ENCODE measurements at places on chromosomes 16 and 17.

DNA sequence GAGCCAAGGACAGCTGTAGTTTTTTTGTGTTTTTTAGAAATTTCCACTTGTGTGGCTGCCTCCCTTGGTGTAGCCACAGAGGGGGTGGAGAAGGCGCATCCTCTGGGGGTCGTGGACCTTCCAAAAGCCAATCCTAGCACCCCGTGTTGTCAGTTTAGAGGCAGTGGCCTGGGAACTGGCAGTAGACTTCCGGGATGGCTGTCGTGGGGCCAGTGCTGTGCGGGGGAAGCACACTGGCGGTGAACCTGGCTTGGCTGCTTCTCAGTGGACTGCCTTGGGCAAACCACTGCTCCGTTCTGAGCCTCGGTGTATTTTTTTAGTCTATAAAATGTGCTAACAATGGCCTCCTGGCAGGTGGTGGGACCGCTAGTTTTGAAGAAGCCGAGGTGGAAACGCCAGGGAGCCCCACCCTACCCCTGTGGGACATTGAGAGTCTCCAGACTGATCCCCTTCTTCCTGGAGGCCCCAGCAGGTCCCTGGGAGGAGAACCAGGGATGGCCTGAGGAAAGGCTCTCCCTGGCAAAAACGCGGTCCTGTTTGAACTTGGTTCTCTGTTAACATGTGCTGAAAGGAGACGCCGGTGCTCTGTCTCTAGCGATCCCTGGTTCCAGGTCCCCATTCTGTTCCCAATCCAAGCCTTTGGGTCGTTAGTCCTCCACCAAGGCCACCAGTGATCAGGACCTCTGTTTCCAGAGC is 125.7 kb downstream of the CMIP start:
- DNase-seq = no peak

DNA sequence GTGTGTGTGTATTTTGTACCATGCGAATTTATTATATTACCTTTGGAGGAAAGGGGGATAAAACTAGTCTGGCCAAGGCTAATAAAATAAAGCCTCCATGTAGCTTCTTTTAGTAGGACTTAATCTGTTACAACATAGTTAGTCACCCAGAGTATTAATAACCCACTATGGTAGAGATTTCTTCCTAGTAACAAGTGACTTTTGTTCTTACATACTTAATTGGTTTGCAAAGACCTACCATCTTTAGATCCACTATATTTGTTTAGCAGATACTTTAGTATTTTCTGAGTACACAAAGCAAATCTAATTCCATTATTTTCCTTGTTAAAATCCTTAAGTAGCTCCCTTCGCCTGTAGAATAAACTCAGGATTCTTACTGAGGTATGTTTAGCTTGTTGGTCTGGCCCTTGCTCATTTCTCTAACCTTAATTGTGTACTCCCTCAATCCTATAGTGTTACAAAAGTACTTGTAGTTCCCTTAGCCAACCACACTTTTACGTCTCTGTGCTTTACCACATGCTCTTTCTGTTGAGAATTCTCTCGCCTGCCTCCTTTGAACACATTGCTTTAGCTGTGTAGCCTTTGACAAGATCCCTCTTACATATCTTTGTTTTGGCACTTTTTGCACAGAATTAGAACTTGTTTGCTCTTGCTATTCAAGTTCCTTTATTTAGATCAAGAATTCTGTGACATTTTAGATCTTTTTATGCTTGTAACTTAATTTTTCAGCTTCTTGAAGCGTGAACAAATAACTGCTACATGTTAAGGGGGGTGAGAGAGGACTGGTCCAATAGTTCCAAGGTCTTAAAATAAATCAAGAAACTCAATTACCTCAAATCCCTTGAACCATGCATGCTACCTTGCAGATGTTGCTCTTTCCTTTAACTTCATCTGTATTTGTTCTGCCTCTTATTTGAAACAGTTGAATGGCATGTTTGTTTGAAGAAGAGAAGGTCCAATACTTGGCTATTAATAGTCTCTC is 23.8 kb downstream of the CLTC start:
- no peak for DNase-seq

DNA sequence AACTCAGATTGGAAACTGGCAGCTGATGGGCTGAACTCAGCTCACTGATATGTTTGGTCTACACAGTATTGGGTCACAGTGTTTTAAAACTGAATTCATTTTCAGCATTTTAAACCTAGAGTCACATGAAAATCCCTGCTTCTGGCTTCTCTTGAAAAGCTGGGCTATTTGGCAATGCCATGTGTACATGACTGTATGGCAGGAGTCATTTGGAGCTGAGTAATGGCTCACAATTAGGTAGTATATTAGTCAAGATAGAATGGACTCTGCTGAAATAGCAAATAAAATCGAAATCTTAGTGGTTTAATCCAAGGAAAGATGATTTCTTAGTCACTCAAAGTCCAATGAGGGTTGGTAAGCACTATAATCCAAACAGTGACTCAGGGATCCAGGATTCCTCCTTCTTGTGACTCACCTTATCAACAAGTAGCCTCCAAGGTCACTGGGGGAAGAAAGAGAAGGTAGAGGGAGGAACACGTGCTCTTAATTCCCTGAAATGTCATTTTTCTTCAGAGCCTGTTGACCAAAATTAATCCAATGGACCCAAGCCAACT is 13.9 kb upstream of the PMP22 start:
- no peak for DNase-seq

DNA sequence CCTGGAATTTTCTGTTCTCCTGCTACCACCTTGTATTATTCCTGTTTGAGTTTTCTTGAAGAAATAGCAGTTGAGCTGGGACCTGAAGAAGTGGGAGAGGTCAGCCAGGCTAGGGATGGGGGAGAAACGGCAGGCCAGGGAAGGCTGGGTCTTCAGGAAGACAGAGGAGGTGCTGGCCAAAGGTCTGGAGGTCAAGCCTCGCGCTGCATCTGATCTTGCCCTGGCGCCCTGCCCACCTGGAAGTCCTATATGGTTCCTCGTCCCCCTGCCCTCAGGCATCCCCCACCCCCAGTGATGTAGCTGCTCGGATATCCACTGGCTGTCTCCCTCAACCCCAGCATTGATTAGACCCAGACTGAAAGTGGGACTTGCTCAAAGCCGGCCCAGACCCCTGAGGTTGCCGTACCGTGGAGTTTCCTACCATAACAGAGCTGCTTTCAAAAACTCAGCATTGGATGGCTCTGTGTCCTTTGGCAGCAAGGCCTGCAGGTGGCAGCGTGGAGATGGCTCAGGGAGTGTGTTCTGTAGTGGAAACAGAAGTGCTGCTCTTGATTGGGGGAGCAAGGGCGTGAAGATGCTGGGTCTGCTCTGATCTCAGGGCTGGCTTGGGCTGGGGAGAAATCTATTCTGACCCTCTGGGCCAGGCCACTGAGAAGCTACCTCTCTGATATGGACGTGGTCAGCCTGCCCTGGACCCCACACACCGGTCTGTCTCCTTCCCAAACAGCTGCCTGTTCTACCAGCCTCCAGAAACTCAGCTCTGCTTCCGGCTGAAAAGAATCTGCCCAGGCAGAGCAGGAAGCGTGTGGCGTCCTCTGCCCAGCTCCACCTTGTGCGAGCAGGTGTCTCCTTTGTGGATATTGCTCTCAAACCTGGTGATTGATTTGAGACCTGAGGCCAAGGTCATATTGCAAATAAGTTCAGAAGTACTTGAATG is 107.0 kb upstream of the CACNG5 start:
- peak; percentile 24 for DNase-seq

- DNase-seq = no peak
Observed at GRCh38 chr16:85067426-85067825, 39.8 kb downstream of the KIAA0513 start.

GRCh38 chr17:76659928-76660655 is 16.5 kb upstream of the ST6GALNAC1 start:
- DNase-seq = no peak

GRCh38 chr16:55710466-55710865 is 54.7 kb downstream of the SLC6A2 start:
- no peak for DNase-seq

DNA sequence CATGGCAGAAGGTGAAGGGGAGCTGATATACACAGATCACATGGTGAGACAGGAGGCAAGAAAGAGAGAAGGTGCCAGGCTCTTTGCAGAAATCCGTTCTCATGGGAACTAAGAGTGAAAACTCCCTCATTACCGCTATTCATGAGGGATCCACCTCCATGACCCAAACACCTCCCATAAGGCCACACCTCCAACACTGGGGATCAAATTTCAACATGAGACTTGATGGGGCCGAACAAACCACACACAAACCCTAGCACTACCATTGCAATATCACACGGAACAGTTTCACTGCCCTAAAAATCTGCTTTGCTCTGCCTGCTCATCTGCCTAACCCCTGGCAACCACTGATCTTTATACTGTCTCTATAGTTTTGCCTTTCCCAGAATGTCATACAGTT is 34.8 kb downstream of the C17orf67 start:
- no peak for DNase-seq

DNA sequence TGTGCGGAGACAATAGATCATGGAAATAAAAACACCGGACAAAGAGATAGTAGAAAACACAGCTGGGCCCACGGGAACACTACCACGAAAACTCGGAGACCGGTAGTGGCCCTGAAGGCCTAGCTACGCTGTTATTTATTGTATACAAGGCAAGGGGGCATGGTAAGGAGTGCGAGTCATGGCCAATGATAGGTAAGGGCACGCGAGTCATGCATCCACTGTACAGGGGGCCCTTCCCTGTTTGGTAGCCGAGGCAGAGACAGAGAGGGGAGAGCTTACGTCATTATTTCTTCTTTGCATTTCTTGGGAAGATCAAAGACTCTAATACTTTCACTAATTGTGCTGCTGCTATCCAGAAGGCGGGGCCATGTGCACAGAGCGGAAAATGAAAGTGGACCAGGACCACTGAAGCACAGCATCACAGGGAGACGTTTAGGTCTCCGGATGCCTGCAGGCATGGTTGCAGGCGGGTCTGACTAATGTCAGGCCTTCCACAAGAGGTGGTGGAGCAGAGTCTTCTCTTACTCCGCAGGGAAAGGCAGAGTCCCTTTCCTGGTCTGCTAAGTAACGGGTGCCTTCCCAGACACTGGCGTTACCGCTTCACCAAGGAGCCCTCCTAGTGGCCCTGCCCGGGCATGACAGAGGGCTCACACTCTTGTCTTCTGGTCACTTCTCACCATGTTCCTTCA is 74.4 kb upstream of the ARL4D start:
- no peak for DNase-seq

DNA sequence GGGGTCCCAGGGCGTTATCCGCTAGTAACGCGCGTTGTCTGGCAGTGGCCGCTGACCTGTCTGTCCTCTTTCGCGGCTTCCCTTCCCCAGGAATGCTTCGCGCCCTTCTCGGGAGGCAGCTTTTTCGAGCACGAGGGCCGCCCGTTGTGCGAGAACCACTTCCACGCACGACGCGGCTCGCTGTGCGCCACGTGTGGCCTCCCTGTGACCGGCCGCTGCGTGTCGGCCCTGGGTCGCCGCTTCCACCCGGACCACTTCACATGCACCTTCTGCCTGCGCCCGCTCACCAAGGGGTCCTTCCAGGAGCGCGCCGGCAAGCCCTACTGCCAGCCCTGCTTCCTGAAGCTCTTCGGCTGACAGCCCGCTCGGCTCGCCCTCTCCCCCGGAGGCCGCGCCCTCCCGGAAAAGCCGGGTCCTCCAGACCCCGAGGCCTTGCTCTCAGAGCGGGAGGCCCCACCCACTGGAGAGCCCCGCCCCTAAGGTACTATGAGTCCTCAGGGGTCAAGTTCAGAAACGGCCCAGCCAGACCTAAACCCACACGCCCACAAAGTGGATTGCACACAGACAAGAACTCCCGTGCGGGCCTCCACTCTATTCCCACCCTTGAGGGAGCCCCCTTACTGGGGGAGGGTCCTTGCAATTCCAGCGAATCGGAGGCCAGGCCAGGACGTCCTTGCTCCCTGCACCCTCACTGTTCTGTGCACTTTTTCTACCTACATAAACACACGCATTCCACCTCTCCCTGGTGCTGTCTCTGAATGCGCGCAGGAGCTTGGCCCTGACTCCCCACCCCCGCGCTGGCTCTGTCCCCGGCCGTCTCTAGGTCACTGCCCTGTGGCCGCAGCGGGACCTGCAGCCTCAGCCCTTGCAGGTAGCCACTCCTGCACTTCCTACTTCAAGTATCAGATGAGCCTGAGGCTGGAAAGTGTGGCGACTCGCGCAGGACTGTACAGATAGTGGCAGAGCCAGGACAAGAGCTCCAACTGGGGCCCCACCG is 5.4 kb upstream of the SLC5A2 start:
- no peak for DNase-seq

DNA sequence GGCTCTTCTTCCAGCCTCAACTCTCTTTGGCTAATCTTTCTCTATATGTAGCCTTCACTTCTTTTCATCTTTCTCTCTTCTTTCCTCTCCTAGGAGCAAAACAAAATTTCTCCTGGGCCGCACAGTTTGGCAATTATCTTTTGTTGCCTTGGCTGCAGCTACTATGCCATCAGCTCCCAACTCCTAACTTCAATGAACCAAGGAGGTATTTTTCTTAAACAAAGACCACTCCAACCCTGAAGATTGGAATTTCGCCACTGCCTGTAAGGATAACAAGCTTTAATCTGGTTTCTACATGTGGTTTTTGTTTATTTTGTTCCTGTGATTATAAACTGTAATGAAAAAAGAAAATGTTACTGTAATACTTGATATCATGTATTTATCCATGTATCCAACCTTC is 2.3 kb upstream of the SCPEP1 start:
- DNase-seq = no peak

- DNase-seq = no peak
Observed at GRCh38 chr16:9351440-9351839, 260.0 kb downstream of the HAPSTR1 start.

- DNase-seq = no peak
Observed at GRCh38 chr16:87160234-87160636, 157.0 kb downstream of the C16orf95 start.

DNA sequence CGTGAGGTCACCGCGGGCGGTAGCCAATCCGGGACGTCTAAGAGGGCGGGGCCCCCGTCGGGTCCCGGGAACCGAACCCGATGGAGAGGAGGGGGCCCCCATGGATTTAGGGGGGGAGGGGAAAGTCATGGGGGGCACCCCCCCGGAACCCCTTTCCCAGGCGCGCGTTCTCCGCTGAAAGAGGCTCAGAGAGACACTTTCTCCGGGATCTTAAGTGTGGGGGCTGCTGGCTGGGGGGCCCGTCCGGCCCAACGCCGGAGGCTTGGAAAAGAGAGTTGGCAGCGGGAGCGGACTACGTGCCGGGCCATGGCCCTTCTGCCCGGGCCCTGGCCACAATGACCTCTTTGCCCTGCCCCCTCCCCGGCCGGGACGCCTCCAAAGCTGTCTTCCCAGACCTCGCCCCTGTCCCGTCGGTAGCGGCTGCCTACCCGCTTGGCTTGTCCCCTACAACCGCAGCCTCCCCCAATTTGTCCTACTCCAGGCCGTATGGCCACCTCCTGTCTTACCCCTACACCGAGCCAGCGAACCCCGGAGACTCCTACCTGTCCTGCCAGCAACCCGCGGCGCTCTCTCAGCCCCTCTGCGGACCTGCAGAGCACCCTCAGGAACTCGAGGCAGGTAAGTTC is at the start of gene DLX4:
TSS of gene DLX4 (plus strand) at position 57 of the 626 bp plus-strand sequence. CDS start at position 336, 279 bp downstream.
- DNase-seq = no peak
